G401 (cell line): ENCODE measurements at places on chromosomes 16 and 17.

DNA sequence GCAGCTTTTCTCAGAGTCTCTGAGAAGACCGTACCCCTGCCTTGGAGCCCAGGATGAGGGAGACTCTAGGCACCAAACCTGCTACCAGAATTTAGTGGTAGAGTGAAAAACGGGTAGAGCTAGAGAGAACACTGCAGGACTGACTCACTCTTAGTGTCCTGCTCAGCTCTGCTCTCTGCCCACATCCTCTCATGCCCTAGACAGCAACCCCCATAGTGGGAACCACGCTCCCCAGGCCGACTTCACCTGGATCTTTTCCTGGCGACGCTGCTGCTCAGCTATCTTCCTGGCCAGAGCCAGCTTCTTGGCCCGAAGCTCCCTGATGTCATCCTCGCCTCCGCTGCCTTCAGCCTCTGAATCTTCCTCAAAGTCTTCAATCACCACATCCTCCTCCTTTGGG lies 26.7 kb downstream of the HIC1 start:
- DNase-seq: no peak

- DNase-seq: no peak
Observed at GRCh38 chr16:12255919-12256665, 279.6 kb downstream of the SNX29 start.

GRCh38 chr17:78884148-78884825 lies 18.7 kb downstream of the CEP295NL start:
- peak; percentile 50 for DNase-seq

DNA sequence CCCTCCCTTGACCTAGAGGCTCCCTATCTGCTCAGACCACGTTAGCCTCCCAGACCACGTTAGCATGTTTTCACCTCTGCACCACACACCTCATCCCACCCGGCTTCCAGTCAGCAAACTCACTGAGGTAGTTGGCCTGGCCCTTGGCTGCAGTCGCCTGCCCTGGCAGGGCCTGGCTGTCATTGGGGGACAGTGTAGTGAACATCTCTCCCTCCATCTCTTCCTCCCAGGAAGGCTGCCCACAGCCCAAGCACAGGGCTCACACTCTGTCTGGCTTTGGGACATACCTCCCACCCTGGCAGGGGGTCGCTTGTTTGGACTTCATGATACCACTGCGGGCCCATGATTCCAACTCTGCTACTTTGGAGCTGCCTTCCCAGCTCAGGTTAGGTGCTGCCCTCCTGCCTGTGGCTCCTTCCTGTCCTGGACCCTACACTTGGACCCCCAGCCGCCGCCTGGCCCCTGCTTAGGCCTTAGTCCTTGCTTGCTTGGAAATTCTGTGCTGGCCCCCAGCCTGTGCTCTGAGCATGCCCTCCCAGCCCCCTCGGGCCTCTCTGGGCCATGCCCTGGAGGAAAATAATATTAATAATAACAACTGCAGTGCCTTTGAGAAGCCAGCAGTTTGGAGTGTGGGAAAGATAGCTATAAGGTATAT lies 167.7 kb downstream of the COPRS start:
- no peak for DNase-seq

DNA sequence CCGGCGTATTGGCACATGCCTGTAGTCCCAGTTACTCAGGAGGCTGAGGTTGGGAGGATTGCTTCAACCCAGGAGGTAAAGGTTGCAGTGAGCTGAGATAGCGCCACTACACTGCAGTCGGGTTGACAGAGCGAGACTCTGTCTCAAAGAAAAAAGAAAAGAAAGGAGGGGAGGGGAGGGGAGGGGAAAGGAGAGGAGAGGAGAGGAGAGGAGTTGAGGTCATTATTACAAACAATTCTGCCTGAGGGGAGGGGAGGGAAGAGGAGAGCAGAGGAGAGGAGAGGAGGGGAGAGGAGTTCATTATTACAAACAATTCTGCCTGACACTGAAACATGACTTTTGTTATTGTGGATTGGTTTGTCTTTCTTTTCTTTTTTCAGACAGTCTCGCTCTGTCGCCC lies 19.8 kb upstream of the ABCA5 start:
- DNase-seq: no peak

- DNase-seq: no peak
Observed at GRCh38 chr17:8074554-8074953, 13.0 kb downstream of the ALOX12B start.

DNA sequence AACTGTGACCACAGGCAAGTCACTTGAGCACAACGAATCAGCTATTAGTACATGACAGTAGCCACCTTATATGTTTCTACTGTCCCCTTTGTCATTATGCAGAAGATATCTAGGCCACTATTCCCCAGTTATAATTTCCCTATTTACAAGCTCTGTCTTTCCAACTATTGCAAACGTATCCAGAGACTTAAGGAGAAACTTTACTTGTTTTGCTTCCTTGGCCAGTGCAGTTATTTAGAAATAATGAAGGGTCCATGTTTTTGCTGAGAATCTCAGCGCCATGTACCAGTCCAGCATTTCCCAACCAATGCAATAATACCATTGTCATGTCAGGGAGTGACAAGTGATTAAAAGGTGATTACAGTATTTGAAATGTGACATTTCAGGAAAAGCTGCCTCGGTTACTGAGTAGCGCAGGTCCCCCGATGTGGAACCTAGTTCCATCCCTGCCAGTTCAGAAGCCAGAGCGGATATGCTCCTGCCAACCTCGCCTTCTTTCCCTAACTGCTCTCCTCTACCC lies 743 bp downstream of the ZNF624 start:
- DNase-seq: peak; percentile 52

DNA sequence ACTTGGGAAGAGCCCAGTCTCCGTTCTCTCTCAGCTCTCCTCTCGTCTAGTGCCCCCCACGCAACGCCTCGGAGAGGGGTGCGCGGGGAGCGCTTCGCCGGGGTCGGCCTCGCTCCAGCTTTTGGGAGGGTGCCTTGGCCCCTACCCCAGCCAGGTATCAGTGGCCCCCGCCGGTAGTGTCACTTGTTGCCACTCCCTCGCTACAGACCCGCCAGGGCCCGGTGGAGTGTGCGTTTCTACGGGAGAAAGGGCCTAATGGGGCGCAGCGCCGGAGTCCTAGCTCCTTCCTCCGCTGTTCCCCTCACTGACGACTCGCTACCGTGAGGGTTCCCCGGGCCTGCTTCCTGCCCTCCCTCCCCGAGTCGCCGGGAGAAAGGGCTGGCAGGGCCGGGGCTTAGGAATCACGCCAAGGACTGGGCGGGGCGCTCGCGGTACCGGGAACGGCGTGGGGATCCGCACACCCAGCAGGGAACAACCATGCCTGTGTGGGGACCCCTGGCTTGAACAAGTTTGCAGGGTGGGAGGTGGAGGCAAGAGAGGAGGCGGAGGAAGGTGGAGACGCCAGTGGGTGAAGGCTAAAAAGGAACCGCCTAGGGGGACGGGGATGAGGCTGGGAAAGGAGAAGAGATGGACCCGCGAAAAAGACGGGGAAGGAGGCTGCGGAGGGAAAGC lies 997 bp upstream of the CDH11 start:
- DNase-seq: peak; percentile 25
